ENCODE measurements at places on chromosomes 6 and 20. TPM values are rescaled to one million over a fixed set of nuclear protein-coding genes. Genes with fewer than 3 reads are reported as not detected.

DNA sequence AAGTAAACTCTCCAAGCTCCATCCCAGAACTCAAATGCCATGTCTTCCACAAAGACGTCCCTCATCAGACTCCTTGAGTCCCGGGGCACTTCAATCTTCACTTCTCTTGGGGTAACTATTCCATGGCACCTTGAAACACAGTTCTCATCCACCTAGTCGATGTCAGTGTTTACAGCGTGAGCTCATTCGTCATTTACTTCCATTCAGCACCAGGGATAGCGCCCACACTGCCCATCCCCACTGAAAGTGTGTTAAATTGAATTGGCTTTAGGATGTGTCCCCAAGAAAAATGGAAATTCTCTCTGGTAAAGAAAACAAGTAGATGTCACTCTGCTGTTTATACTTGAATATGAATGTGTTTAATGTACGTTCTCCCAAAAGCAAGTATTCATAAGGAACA lies 31.3 kb downstream of the KCNK15 start:
- no peaks in the 10 kb centered on the region for H3K27me3 ChIP-seq
- H3K4me3 ChIP-seq: no peak overlapping the region
- H3K27ac ChIP-seq: no peak overlapping the region

GRCh38 chr20:32195581-32195980 lies 12.0 kb downstream of the PLAGL2 start:
- H3K27ac ChIP-seq: no peak overlapping the region
- no peaks in the 10 kb centered on the region for H3K27me3 ChIP-seq
- H3K4me3 ChIP-seq: no peak overlapping the region
- peaks cover 31% of the 10 kb centered on the region for H3K36me3 ChIP-seq

DNA sequence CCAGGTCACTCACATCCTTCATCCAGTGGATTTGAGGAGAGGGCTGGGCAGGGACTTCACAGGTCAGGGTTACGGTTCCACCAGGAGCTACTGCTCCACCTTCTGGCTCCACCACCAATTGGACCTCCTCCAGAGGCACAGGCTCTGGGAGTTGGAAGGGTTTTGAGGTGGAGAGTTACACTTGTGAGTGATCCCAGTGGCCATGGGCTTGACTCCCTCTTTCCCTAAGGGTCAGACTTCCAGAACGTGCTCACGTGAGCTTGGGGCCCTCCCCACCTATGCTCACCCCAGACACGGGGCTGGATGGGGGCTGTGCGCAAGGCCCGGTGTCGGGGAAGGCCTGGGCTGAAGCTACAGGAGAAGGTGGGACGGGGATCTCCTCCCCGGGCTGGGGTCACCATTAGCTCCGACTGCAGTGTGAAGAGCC lies 1.5 kb downstream of the AGER start:
- H3K4me1 ChIP-seq: peaks cover 11% of the 10 kb centered on the region
- H3K27me3 ChIP-seq: no peaks in the 10 kb centered on the region
- DNase-seq: no peak
- no peak overlapping the region for H3K27ac ChIP-seq

The POPDC3 gene
- 29.2 TPM for total RNA-seq

DNA sequence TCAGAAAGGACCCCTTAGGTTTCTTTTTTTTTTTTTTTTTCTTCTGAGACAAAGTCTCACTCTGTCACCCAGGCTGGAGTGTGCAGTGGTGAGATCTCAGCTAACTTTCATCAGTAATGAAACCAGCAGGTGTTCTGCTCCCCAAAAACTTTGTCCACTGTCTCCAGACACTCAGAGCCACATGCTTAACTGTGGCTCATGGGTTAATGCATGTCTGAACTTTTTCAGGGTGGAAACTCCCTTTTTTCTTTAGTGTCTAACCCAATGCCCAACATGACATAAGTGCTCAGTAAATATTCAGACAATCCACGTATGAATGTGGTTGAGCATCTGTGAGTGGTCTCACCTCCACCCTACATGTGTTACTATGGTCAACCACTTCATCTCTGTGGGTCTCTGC lies 45.4 kb downstream of the MYB start:
- H3K27ac ChIP-seq: no peak overlapping the region
- no peaks in the 10 kb centered on the region for H3K36me3 ChIP-seq
- DNase-seq: no peak
- H3K27me3 ChIP-seq: peaks cover 2% of the 10 kb centered on the region
- H3K4me3 ChIP-seq: no peak overlapping the region

DNA sequence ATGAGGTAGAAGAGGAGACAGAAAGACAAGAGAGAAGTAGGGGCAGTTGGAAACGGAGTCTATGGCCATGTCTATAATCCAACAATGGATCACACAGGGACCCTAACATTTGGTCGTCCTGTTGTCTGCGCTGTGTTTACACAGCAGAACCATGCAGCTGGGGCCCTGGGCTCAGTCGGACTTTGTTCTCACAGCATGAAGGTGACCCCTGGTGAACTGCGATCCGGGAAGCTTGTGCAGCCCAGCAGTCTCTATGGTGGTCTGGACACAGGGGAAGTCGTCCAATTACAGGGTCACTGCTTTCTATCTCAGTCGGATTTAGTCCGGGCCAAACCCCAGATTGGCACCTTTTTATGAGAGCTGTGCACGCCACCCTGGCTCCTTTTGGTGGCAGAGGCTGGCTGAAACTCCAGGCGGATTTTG lies 153.6 kb downstream of the FOXA2 start:
- peaks cover 19% of the 10 kb centered on the region for H3K4me1 ChIP-seq
- H3K4me3 ChIP-seq: peak overlapping the region; percentile 31
- no peaks in the 10 kb centered on the region for H3K27me3 ChIP-seq
- DNase-seq: no peak

DNA sequence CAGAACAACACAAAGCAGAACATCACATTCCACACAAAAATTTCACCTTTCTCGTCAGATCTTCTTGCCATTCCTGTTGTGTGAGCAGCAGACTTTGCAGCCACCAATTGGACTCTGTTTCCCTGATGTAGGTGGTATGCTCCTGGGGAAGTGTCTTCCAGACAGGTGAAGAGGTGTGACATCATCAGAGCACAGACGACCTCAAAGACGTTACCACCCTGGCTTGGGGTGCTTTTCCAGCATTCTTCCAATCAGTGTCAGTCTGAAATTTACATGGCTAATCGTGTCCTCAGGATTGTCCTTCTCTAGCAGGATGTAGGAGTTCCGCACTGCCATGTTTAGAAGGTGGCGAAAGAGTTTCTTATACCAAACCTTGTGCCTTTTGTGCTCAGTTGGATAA lies 31.6 kb upstream of the RIMS4 start:
- no peak overlapping the region for H3K4me3 ChIP-seq
- no peak overlapping the region for H3K27ac ChIP-seq
- H3K36me3 ChIP-seq: no peaks in the 10 kb centered on the region
- H3K27me3 ChIP-seq: peaks cover 7% of the 10 kb centered on the region

DNA sequence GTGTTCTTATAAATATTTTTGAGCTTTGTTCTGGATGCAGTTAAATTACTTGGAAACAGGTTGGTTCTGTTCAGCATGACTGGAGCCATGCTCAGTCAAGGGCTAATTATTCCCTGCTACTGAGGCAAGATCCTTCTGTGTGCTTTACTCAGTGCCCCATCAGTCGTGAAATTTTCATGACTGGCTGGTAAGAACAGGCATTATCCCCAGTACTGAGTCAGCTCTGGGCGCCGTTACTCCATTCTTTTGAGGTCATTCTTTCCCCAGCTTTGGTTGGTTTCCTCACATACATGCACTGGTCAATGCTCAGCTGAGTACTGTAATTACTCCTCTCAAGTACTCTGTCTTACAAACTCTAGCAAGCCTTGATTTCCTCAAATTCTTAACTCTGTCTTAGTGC lies 71.3 kb downstream of the CDKAL1 start:
- no peaks in the 10 kb centered on the region for H3K27me3 ChIP-seq
- no peaks in the 10 kb centered on the region for H3K4me1 ChIP-seq
- H3K27ac ChIP-seq: no peak overlapping the region
- no peak overlapping the region for H3K4me3 ChIP-seq
- no peak for DNase-seq

GRCh38 chr20:46978951-46979491 lies 84.4 kb downstream of the EYA2 start:
- no peak overlapping the region for H3K27ac ChIP-seq
- no peaks in the 10 kb centered on the region for H3K4me1 ChIP-seq
- DNase-seq: no peak
- no peaks in the 10 kb centered on the region for H3K36me3 ChIP-seq
